ENCODE measurements at places on chromosomes 7 and 10. TPM values are rescaled to one million over a fixed set of nuclear protein-coding genes. Genes with fewer than 3 reads are reported as not detected.

The ALKBH4 gene
- total RNA-seq, result 6.9 TPM

The LIPN gene
- total RNA-seq, result not detected

The ASAH2 gene
- 1.8 TPM for total RNA-seq

The PPP1R3A gene
- not detected for total RNA-seq

The HOXA3 gene
- total RNA-seq, result not detected

The RGR gene
- total RNA-seq, result not detected

The PSPH gene
- 31.2 TPM for total RNA-seq

The CYP3A7 gene
- not detected for total RNA-seq

The TNS3 gene
- 0.04 TPM for total RNA-seq

The CPA2 gene
- total RNA-seq, result not detected

DNA sequence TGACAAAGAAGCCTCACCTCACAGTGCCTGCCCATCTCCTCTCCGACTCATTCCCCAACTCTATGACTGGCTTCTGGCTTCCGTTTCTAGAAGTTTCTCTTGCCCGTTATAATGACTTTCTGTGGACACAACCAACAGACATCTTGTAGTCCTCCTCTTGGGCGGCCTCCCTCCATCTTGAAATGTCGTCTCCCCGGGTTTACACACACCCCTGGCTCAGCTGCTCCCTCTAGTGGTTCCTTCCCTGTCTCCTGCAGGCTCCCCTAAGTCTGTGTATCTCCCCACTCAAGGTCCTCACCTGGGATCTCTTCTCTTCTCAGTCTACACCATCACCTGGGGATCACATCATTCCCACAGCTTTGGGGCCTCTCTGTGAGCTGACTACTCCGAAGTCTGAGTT is 123.4 kb upstream of the NEBL start:
- H3K36me3 ChIP-seq, result no peaks in the 10 kb centered on the region
- DNase-seq, result peak; percentile 53
- no peaks in the 10 kb centered on the region for H3K27me3 ChIP-seq

GRCh38 chr10:104778371-104778770 is 137.3 kb downstream of the SORCS3 start:
- peaks cover 7% of the 10 kb centered on the region for H3K27me3 ChIP-seq
- no peak for DNase-seq
- H3K36me3 ChIP-seq, result no peaks in the 10 kb centered on the region

GRCh38 chr10:71575451-71575850 is 144.1 kb downstream of the C10orf105 start:
- no peak for DNase-seq
- no peak overlapping the region for H3K27ac ChIP-seq
- no peaks in the 10 kb centered on the region for H3K4me1 ChIP-seq
- no peaks in the 10 kb centered on the region for H3K27me3 ChIP-seq

DNA sequence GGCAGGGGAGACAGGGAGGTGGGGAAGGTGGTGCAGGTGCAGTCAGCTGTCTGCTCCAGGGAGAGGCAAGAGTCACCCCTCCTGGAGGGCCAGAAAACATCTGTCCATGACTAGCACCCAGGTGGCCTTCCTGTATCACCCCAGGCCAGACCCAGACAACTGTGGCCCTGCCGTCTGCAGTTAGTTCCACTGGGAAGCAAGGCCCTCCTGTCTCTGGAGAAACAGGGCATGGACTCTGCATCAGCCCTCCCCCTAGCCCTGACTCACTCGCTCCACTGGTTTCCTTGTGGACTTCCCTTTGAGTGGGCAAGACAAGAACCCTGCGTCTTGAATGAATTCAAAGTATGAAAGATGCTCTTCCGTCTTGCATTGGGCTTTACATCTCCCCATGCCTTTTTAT is 12.6 kb downstream of the TBATA start:
- no peaks in the 10 kb centered on the region for H3K4me1 ChIP-seq
- H3K27me3 ChIP-seq, result no peaks in the 10 kb centered on the region
- H3K4me3 ChIP-seq, result no peak overlapping the region
- H3K27ac ChIP-seq, result no peak overlapping the region

DNA sequence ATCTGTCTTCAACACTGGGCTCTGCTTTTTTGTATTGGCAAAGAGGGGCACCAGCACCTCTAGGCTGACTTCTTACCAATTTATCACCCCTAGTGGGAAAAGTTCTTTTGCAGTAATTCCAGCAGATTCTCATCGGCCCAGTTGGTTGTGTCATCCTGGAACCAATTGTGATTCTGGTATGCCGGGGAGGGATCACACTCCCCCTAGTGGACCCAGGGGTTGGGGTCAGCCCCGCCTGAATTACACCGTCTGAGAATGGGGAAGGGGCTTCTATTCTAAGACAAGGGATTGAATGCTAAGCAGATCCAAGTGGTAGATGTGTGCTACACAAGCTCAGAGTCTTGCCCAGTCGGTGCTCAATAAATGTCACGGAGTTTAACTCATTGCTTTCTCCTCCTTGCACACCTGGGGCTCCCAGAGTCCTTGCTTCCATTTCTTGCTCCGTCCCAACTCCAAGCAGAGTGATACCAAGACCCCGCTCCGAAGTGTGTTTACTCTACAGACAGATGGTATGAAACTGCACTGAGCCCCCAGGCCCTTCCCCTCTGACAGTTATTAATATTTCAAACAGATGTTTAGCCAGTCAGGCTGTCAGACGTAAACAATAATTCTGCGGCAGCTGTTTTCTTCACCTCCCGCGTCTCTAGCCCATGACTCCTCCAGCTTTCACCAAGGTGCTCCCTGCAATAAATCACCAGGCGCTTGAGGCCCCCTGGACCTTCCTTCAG is 71.9 kb downstream of the C10orf105 start:
- H3K4me3 ChIP-seq, result no peak overlapping the region
- DNase-seq, result no peak

Data from activated CD8-positive, alpha-beta T cell treated with anti-CD3 and anti-CD28 coated beads for 36 hours (primary cell).